Fibroblast of skin of left quadriceps (primary cell): ENCODE measurements at places on chromosomes 16 and 17.

DNA sequence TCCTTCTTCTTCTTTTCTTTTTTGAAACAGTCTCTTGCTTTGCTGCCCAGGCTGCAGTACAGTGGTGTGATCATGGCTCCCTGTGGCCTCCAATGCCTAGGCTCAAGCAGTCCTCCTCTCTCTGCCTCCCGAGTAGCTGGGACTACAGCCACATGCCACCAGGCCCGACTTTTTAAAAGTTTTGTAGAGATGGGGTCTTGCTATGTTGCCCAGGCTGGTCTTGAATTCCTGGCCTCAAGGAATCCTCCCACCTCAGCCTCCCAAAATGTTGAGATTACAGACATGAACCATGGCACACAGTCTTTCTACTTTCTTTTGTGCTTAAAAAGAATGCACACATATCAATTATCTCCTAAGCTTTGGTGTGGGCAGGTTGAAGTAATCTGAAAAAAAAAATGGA, 61.0 kb upstream of the DNAJA2 start:
- DNase-seq, result no peak

GRCh38 chr16:4182581-4183236, 59.2 kb downstream of the SRL start:
- DNase-seq, result no peak

GRCh38 chr16:8199390-8199789, 390.9 kb downstream of the TMEM114 start:
- DNase-seq, result no peak

DNA sequence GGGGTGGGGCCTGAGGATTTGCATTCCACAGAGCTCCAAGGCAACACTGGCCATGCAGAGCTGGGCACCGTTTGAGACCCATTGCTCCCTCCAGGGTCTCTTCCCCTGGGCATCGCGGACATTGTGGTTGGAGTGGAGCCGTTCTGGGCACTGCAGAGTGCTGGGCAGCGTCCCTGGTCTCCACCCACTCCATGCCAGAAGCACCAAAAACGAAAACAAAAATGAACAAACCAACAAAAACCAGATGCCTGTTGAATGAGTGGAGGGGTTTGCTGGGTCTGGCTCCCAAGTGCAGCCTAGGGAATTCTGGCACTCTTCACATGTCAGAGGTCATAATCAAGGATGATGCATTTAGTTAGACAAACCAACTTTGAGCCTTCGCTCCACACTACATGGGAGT, 17.9 kb downstream of the WNT9B start:
- no peak for DNase-seq

DNA sequence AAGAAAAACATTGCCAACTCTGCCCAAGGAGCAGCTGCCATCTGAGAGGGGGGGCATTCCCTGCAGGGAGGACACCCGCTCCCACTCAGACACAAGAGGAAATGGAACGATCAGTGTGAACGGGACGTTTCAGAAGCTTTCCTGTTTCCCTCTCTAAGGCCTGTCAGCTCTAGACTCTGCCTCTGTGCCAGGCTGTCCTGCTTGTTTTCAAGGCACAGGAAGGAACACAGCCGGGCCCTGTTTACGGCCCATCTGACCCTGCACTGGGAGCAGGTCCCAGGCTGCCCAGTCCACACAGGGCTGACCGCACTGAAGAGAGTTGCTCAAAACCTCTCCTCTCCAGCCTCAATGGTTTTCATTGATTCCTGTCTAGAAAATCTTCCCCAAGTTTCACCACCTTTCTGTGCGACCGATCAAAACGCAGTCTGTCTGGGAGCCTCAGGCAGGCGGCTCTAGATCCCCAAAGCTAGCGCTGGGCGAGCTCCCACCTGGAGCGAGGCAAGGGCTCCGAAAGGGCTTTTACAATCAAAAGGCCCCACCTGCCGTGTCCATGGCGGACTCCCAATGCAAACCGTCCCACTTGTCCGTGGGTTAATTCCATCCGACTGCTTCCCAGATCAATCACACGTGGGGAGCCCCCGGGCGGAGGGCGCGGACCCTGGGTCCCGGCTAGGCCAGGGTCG, 1.5 kb downstream of the PIEZO1 start:
- no peak for DNase-seq
